ENCODE measurements at places on chromosomes 2 and 18. TPM values are rescaled to one million over a fixed set of nuclear protein-coding genes. Genes with fewer than 3 reads are reported as not detected.
A peak's percentile ranks its signal among the peaks of the same experiment; 100 is the strongest.

Gene GPR35
- polyA plus RNA-seq, result 0.42 TPM

Gene COLEC12
- polyA plus RNA-seq, result 0.83 TPM

Gene C1GALT1C1L
- polyA plus RNA-seq, result 0.63 TPM

Gene CYS1
- polyA plus RNA-seq, result 0.12 TPM

Gene LMAN1
- polyA plus RNA-seq, result 74.1 TPM

Gene POTEJ
- polyA plus RNA-seq, result not detected

DNA sequence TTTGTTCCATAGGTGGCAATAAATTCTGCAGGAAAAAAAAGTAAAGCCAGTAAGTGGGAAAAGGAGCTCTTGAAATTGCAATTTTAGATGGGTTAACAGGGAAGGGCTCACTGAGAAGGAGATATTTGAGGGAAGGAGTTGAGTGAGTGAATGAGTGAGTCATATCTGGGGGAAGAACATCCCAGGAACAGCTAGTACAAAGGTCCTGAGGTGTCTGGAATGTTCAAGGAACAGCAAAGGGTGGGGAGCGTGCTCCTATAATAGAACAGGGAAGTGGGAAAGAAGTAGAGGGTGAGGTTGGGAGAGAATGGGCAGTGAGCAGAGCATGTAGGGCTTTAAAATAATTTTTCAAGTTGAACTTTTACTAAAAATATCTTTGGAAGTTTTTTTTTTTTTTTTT is 68.0 kb upstream of the PSME4 start:
- no peak for DNase-seq
- H3K4me1 ChIP-seq, result peaks cover 8% of the 10 kb centered on the region
- no peaks in the 10 kb centered on the region for H3K36me3 ChIP-seq
- no peaks in the 10 kb centered on the region for H3K27me3 ChIP-seq
- no peak overlapping the region for H3K27ac ChIP-seq
- H3K4me3 ChIP-seq, result no peak overlapping the region

DNA sequence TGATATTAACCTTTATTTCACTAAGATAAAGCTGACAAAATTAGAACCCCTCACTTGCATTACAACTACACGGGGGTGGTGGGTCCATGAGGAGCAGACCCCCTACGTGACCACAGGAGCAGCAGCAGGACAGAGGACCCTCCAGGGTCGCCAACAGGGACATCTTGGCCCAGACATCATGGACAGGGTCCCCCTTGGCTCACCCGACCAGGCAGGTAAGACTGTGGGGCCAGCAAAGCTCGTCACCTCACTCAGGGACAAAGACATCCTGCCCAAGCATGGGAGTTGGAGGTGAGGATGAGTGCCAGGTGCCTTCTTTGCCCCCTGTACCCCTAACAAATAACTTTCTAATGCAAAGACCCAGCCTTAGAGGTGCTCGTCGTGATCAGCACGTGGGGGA is 111.3 kb upstream of the RAB6C start:
- no peak overlapping the region for H3K27ac ChIP-seq
- no peaks in the 10 kb centered on the region for H3K27me3 ChIP-seq
- no peaks in the 10 kb centered on the region for H3K36me3 ChIP-seq
- DNase-seq, result no peak
- no peak overlapping the region for H3K4me3 ChIP-seq

GRCh38 chr18:27413495-27414401 is 228.6 kb upstream of the CHST9 start:
- no peak overlapping the region for H3K27ac ChIP-seq
- no peaks in the 10 kb centered on the region for H3K27me3 ChIP-seq
- DNase-seq, result no peak
- no peaks in the 10 kb centered on the region for H3K4me1 ChIP-seq
- H3K4me3 ChIP-seq, result no peak overlapping the region

- H3K4me1 ChIP-seq, result no peaks in the 10 kb centered on the region
- H3K4me3 ChIP-seq, result no peak overlapping the region
- no peak for DNase-seq
- H3K27me3 ChIP-seq, result peaks cover 4% of the 10 kb centered on the region
- H3K36me3 ChIP-seq, result no peaks in the 10 kb centered on the region
- H3K27ac ChIP-seq, result no peak overlapping the region
Observed at GRCh38 chr2:51027442-51027841, 4.5 kb downstream of the NRXN1 start.

GRCh38 chr2:127596311-127597045 is 49.5 kb upstream of the GPR17 start:
- H3K27me3 ChIP-seq, result no peaks in the 10 kb centered on the region
- DNase-seq, result no peak
- peaks cover 2% of the 10 kb centered on the region for H3K4me1 ChIP-seq

DNA sequence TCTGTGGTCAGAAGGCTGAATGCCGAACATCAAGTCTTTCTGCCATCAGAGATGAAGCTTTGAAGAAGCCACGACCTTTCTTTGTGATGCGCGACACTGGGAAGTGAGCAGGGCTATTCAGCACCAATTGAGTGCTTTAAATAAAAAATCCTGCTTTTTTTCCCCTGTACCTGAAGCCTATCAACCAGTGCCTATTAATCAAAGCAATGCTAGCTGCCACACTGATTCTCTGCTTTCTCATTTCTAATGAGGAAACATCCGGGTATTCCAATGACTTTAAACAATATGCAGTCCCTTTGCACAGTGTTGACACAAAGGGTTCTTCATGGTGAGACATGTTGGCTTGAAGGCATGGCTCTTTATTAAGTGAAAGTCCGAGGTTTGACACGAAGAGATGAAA is 88.0 kb downstream of the GALR1 start:
- no peak for DNase-seq
- H3K27me3 ChIP-seq, result no peaks in the 10 kb centered on the region
- H3K4me1 ChIP-seq, result no peaks in the 10 kb centered on the region
- H3K4me3 ChIP-seq, result no peak overlapping the region
- no peaks in the 10 kb centered on the region for H3K36me3 ChIP-seq

DNA sequence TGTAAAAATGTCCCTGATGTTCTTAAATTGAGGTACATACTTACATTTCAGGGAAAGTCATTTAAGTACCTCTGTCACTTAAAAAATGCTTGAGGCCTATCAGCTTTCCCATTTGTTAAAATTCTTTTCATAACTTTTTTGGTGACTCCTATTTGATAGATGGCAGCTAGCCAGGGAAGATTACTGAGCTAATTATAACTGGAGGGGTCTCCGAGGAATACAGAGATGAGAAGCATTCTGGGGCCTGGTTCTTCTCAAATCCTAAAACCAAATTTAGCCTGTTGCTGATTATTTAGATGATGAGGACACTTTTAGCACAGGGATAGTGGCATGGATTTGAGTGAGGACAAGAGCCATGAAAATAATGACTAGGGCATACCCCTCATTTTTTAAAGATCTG is 4.8 kb downstream of the UGP2 start:
- no peaks in the 10 kb centered on the region for H3K27me3 ChIP-seq
- no peak overlapping the region for H3K4me3 ChIP-seq
- no peak overlapping the region for H3K27ac ChIP-seq
- H3K36me3 ChIP-seq, result no peaks in the 10 kb centered on the region
- no peak for DNase-seq

DNA sequence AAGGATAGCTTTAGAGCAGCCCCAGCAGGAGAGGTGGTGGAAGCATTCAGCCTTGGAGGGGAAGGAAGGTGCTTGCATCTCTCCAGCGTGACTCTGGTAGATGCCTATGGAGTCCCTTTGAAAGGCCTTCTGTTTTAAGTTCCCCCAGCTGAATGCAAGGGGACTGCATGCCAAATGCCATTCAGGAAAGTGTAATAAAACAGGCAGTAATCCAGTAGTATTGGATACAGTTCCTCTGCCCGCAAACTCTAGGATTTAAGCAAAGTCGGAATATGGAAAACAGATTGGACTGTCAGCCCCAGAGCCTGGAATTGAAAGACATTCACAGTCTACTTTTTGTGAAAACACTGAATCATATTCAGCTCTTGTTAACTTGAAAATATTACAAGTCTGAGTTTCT is 125.2 kb upstream of the GAREM1 start:
- no peak for DNase-seq
- H3K4me1 ChIP-seq, result no peaks in the 10 kb centered on the region
- no peak overlapping the region for H3K4me3 ChIP-seq
- no peak overlapping the region for H3K27ac ChIP-seq
- no peaks in the 10 kb centered on the region for H3K36me3 ChIP-seq

GRCh38 chr18:64131314-64131713 is 17.6 kb downstream of the LINC00305 start:
- H3K27me3 ChIP-seq, result no peaks in the 10 kb centered on the region
- no peak for DNase-seq
- no peak overlapping the region for H3K27ac ChIP-seq
- no peaks in the 10 kb centered on the region for H3K36me3 ChIP-seq
- H3K4me3 ChIP-seq, result no peak overlapping the region

DNA sequence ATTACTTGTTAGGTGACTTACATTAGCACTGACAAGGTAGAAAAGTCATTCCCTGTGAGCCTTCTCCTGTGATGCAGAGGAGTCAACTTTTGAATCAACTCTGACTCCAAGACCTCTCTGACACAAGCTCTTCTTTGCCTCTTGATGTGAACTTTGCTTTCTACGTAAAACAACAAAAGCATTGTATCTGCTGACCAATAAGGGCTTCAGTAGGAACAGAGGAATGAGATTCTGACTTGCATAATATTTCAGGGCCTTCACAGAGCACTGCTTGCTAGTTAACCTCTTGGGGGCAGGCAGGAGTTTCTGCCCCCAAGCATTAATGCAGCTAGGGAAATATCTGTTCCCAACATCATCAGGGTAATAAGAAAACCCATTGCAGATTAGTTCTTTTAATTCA is 791.5 kb downstream of the BCL11A start:
- H3K27me3 ChIP-seq, result no peaks in the 10 kb centered on the region
- DNase-seq, result no peak
- no peaks in the 10 kb centered on the region for H3K36me3 ChIP-seq
- no peak overlapping the region for H3K27ac ChIP-seq
- H3K4me3 ChIP-seq, result no peak overlapping the region
- H3K4me1 ChIP-seq, result no peaks in the 10 kb centered on the region

GRCh38 chr2:234495251-234496054 is 1.4 kb downstream of the ARL4C start:
- no peak for DNase-seq
- no peaks in the 10 kb centered on the region for H3K36me3 ChIP-seq
- H3K27me3 ChIP-seq, result no peaks in the 10 kb centered on the region
- peaks cover 5% of the 10 kb centered on the region for H3K4me1 ChIP-seq
- H3K27ac ChIP-seq, result peak overlapping the region; percentile 42

- no peaks in the 10 kb centered on the region for H3K36me3 ChIP-seq
- no peak overlapping the region for H3K27ac ChIP-seq
- H3K27me3 ChIP-seq, result peaks cover 63% of the 10 kb centered on the region
- no peak for DNase-seq
Observed at GRCh38 chr2:64615192-64615763, 38.4 kb downstream of the SERTAD2 start.

DNA sequence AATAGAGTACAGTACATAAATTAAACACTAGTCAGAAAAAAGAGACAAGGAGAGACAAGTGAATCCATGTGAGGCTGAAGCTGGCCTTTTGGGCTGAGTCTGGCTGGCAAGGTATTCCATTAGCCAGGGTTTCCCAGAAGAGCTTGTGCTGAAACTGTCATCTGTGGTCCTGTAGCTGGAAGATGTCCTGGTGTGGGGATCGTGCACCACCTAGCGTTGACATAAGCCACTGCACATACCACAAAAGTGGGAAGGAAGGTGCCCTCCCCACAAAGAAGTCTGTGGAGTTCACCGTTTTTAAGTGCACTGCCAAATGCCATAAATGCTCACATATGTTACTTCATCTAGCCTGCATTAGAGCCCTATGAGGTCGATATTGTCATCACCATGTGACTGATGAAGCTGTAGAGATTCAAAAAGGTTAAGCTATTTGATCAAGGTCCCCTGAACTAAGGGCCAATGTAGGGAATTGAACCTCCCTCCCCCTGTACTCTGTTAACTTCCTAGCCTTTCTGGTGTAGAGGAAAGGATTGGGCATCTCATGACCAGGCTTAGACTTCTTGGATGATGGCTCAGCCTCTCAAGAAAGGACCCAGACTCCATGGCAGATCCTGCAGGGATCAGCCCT is 31.9 kb upstream of the GALNT14 start:
- H3K27me3 ChIP-seq, result peaks cover 9% of the 10 kb centered on the region
- H3K27ac ChIP-seq, result no peak overlapping the region
- H3K4me1 ChIP-seq, result no peaks in the 10 kb centered on the region
- peak; percentile 60 for DNase-seq
- H3K36me3 ChIP-seq, result no peaks in the 10 kb centered on the region

DNA sequence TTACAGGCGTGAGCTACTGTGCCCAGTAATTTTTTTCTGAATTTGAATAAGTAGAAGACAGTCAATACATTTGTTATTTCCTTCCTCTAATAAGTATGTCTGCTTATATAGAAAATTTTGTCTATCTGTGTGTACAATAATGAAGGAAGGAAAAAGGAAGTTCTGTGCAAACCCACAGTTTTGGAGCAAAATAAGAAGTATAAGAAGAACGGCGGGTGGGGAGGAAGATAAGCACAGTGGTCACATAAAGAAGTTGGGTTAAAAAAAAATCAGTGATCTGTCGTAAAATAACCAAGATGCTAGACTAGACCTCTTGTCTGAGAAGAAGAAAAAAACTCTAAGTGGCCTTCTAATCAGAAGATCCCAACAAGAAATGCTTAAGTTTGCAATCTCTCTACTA is 20.2 kb downstream of the MGAT4A start:
- DNase-seq, result no peak
- no peak overlapping the region for H3K27ac ChIP-seq
- no peaks in the 10 kb centered on the region for H3K4me1 ChIP-seq
- no peak overlapping the region for H3K4me3 ChIP-seq
- no peaks in the 10 kb centered on the region for H3K36me3 ChIP-seq
- H3K27me3 ChIP-seq, result peaks cover 8% of the 10 kb centered on the region

GRCh38 chr18:22088029-22088428 is 81.4 kb upstream of the GATA6 start:
- no peak overlapping the region for H3K4me3 ChIP-seq
- no peak for DNase-seq
- peaks cover 28% of the 10 kb centered on the region for H3K27me3 ChIP-seq
- H3K36me3 ChIP-seq, result no peaks in the 10 kb centered on the region
- H3K27ac ChIP-seq, result no peak overlapping the region

DNA sequence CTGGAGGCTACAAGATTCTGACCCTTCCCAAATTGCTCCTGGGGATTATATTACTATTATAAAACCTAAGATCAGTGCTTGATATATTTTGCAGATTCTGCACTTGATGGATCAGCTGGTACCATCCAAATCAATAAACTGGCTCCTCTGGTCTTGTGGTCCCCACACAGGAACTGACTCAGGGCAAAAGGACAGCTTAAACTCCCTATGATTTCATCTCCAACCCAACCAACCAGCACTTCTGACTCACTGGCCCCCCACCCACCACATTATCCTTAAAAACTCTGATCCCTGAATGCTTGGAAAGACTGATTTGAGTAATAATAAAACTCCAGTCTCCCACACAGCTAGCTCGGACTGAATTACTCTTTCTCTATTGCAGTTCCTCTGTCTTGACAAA is 82.1 kb downstream of the TMEM163 start:
- no peaks in the 10 kb centered on the region for H3K36me3 ChIP-seq
- H3K27ac ChIP-seq, result no peak overlapping the region
- H3K4me3 ChIP-seq, result no peak overlapping the region
- H3K4me1 ChIP-seq, result no peaks in the 10 kb centered on the region

All from IMR-90 (cell line).